Right ventricle myocardium superior (tissue), 1 donor: ENCODE measurements at places on chromosomes 13 and 19.

DNA sequence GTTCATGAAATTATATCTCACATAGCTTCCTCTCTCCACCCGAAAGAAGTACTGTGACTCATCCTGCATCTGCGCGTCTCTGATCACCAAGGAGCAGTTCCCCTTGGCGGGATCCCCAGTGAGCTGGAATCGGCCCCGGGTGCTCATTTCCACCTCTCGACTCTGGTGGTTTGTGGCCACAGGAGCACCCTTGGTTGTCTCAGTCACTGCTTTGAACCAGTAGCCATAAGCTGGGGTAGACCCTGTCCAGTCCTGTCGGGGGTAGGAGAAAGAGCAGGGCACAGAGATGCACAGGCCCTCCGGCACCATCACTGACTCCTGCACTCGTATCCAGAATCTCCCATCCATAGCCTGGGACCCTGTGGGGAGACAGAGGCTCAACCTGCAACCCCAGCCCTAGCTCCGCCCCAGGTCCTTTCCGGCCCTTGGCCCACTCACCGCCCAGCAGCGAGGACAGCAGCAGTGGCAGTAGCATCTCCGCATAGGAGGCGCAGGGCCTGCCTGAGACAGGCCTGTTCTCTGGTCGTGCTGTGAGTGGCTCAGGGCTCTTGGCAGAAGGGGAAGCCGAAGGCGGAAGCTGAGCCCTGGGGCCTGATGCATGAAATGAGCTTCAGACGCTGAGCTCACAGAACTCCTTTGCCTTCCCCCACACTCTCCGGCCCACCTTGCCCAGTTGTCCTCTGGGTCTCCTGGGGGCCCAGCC lies at the start of gene SIGLEC10:
TSS of gene SIGLEC10 (minus strand) at position 536 of the 703 bp plus-strand sequence. CDS start at position 475, 61 bp downstream.
- DNase-seq = peak; percentile 75

DNA sequence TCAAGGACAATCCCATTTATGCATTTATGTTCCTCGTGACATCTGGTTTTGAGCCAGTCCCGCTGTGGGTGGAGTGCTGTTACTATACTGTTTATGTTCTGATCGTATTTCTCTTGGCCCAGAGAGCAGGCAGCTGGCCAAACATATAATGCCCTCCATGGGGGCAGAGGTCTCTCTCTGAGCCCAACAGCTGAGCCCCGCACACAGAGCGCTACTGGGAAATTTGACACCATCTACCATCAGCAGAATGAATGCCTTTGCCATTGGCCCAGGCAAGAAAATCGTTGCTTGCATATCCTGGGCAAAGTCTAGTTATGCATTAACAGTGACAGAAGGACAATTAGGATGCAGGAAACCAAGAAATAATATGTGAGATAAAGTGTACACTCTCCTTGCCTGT lies 126.8 kb upstream of the CACNA1A start:
- no peak for DNase-seq

- DNase-seq = peak; percentile 56
Measured at GRCh38 chr19:17560205-17560595, 4.8 kb downstream of the COLGALT1 start.

GRCh38 chr19:10478903-10479384 lies 24.2 kb downstream of the KEAP1 start:
- DNase-seq = peak; percentile 94

- DNase-seq = no peak
Measured at GRCh38 chr13:37488726-37489125, 109.8 kb downstream of the POSTN start.

- no peak for DNase-seq
Measured at GRCh38 chr19:22945560-22945959, 57.4 kb downstream of the ZNF728 start.

DNA sequence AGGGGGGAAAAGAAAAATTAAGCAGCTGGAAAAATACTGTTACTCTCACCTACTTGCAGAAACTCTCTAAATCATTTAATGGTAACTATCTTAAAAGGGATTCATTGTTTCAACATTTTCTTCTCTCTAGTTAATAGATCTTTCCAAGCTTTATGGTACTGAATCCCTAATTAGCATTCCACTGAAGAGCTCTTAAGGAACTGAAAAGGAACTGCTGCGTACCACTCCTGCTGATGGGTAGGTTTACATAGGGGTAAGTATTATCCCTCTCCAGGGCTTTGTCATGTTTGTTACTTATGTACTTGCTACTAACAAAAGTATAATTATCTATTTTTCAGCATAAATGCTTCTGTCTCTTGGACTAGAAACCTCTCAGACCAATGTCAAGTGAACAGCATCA lies 12.5 kb downstream of the TEX30 start:
- DNase-seq = no peak

DNA sequence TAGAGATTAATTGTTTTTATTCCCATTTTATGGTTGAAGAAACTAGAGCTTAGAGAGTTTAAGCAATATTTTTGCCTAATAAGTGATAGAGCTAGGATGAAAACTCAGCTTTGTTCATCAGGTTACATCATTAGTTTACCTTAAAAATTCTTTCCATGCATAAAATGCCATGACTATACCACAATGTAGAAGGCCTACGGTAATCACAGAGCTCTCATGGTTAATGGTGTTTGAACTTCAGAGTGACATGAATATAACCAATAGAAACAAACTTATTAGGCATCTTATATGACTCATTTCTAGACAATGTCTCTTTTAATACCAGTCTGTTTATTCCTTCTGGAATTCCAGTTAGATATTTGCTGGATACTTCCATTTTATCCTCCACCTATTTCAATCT lies 78.5 kb downstream of the FGF9 start:
- DNase-seq = no peak

DNA sequence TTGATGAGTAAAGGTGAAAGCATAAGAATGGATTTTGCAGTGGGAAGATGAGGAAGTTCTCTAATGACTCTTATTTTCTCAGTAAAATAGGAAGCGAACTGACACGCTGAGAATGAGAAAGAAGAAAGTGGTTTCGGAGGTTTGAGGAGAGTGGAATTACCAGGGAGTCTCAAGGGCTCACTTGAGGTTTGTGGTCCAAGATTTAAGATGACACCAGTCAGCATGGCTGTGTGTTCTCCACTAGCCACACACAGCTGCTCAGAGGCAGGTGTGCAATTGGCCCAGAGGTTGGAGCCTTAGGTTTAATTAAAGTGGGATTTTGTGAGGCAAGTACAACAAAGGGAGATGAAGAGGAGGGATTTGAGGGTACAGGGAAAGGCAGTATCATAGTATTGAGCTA lies 99.6 kb upstream of the NBEA start:
- no peak for DNase-seq

- DNase-seq = no peak
Measured at GRCh38 chr13:42364613-42365000, 92.7 kb downstream of the AKAP11 start.

DNA sequence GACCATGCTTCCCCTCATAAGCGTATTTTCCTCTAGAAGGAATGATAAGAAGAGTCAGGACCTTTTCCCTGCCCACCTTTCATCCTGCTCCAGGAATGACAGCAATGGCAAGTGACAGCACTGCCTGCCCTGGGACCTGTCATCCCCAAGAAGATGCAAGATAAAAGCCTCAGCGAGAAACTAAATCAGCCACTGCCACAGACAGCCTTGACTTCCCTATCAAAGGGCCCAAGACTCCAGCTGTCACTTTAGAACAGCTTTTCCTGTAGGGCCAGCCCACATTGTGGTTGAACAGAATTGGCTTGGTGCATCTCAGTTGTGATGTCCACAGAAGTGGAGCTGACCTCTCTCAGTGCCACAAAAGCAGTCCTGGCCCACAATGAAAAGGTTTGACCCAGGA lies 1.1 kb downstream of the RAB8A start:
- DNase-seq = no peak

DNA sequence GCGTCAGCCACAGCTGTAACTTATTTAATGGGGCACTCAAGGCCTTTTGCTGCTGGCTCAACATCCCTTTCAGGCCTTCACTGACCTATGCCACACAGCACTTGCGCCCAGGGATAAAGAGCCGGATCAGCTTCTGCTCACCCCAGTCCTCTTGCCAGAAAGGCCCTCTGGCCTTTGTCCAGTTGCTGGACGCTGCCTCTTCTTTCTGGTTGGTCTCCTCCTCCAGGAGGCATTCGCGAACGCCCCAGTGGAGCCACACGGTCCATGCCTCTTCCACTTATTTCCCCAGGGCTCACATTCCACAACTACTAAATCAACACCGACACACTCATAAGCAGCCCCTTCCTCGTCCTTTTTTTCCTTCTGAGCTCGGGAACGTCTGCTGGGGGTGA lies 3.7 kb upstream of the ZNF329 start:
- DNase-seq = peak; percentile 69

- DNase-seq = no peak
Measured at GRCh38 chr13:30968846-30969245, 36.4 kb downstream of the TEX26 start.
